T-helper 1 cell (primary cell): ENCODE measurements at places on chromosomes 6 and 20.

GRCh38 chr6:4055420-4056041 is 23.4 kb downstream of the FAM217A start:
- DNase-seq: no peak

- DNase-seq: no peak
Measured at GRCh38 chr6:36272234-36272633, 2.4 kb downstream of the PNPLA1 start.

DNA sequence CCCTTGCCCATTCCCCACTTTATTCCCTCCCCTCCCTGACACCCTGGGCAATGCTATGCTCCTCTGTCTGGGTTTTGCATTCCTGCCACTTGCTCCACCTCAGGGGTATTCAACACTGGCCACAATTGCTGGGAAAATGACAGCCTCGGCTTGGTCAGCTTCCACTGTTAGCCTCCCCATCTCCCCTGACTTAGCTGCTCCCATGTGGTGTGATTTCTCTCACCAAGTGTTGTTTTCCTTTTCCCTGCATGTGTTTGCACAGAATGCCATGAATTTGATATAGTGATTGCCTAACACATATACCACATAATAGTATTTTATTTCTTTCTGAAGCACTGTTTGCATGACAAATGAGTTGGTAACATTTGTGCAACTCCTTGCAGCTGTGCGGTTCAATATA is 1.4 kb upstream of the LEMD2 start:
- DNase-seq: no peak

DNA sequence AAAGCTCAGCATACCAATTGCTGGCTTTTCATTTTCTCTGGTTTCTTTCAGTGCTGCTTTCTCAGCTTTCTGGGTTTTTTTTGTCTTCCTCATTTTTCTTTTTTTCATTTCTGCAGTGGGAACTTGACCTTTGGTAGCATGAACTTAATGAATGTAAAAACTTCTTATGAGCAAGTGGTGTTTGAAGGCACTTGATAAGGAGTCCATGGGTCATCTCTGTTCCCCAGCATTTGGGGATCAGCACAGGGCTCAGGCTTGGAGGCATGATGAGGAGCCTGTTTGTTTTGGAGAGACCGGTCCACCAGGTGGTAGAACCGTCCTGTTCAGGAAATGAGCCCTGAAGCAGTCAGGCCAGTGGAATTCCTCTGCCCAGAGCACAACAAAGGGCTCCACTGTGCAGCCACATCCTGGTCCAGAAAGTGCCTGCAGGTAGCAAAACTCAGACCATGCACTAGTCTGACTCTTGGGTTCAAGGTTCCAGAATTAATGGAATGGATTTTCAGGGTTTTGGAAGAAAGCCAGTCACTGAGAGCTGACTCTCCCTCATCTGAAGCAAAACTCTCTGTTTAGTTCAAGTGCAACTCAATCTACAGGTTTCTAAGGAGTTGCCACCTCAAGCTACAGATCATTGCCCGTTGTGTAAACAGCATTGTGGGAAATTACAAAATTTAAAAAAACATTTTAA is 52.3 kb upstream of the ADGRF1 start:
- DNase-seq: no peak

GRCh38 chr6:12164508-12164770 is 125.7 kb upstream of the EDN1 start:
- DNase-seq: no peak
